ENCODE measurements at places on chromosomes 4 and X.

- DNase-seq = no peak
Observed at GRCh38 chr4:53013873-53014775, 152.0 kb downstream of the RASL11B start.

DNA sequence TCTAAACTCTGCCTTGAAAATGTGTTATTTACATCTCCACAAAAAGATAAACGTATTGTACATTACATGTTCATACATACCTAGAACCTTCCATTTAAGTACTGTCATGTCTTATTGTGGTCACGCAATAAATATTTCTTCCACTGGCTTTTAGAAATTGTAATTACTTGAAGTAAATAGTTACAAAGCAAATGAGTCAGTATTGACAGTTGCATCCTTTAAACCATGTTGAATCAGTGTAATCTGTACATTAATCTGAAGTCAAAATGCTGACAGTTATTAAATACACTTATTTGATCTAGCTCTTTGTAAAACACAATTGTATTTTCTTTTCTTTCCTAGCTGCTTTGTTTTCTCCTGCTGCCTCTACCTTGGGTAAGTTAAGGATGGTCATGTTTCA lies 446.7 kb downstream of the EPHA5 start:
- no peak for DNase-seq

GRCh38 chr4:162644346-162644745 lies 480.5 kb upstream of the FSTL5 start:
- DNase-seq = no peak

DNA sequence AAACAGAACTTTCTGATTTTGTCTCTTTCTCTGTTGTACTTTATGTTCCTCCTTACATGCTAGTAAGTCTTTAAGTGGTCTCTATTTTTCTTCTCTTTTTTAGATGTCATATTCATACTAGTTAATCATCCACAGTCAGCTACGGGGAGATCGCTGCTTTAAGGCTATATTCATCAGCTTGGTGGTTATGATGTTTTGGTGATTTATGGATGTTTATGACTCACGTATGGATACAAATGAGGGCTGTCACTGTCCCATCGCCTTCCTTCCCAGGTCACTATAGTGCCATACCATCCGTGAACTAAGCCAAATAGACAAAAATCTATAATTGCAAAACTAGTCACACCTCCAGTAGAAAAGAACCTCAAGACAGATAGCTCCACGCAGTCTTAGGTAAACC lies 296.8 kb upstream of the AADAT start:
- no peak for DNase-seq

DNA sequence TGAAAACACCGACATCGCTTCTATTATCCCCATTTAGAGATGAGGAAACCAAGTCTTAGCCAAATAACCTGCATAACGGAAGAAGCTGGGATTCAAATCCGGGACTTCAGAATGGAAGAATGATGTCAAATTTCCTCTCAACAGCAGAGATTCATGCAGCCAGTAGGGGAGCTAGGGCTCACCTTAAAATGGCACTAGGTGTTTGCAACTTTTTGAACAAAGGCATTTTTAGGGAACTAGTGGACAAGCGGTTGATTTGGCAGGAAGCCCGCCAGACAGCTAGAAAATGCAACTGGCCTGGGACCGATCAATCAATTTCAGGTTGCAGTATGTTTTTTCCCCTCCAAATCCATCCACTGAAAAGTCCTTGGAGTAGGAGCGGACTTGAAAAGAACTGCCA lies 224.2 kb downstream of the PTTG2 start:
- DNase-seq = no peak

All from NT2/D1 (cell line).